CD4-positive, alpha-beta T cell treated with Interleukin-4 for 1 hour (primary cell): ENCODE measurements at places on chromosomes 1 and 21.

DNA sequence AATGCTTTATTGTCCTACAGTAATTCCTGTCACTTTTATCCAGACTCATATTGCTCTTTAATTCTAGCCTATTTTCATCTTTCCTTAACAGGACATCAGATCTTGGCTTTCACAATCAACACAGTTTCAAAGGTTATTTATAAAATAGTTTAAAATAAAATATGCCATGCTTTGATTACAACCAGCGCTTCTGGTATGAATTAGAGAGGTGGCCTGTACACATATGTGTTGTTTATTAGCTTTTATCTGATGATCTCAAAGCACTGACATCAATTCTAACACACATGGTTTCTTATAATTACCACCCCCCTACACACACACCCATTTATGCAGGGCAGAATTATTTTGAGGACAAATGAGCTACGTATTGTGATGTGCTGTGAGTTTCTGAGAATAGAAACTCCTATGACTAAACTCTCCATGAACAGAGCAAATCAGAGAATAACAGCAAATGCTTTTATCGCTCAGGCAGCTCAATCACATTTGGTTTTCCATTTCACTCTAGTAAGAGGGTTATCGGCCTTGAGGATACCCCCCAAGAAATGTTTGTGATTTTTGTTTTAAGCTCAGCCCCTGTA, 18.0 kb downstream of the CD247 start:
- no peak for DNase-seq

GRCh38 chr1:225695578-225696337, 42.8 kb upstream of the ENAH start:
- DNase-seq, result no peak

- no peak for DNase-seq
Observed at GRCh38 chr1:222867316-222867715, 52.5 kb downstream of the DISP1 start.

DNA sequence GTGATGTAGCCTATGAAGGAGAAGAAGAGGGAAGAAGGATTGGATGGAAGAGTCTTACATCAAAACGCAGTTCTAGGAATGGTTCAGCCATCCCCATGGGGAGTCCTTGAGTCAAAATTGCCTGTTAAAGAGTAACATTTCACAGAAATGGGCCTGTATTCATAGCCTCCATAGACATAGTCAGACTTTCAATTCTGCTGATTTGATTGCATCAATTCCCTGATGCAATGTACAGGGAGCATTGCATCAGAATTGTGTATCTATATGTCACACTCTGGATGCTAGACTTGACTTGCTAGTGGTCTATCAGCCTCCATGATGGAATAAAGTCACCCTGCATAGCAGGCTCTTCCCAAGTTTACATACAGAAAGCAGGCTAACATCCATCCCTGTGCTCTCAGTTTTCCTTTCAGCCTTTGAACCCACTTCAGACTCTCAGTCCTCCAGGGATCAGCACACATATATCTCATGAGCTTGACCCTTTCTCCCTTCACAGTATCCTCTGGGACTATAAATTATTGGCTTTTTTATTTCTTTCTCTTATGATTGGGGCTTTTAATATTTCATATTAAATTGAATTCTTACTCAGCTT, 1111.7 kb upstream of the B3GALT2 start:
- no peak for DNase-seq

DNA sequence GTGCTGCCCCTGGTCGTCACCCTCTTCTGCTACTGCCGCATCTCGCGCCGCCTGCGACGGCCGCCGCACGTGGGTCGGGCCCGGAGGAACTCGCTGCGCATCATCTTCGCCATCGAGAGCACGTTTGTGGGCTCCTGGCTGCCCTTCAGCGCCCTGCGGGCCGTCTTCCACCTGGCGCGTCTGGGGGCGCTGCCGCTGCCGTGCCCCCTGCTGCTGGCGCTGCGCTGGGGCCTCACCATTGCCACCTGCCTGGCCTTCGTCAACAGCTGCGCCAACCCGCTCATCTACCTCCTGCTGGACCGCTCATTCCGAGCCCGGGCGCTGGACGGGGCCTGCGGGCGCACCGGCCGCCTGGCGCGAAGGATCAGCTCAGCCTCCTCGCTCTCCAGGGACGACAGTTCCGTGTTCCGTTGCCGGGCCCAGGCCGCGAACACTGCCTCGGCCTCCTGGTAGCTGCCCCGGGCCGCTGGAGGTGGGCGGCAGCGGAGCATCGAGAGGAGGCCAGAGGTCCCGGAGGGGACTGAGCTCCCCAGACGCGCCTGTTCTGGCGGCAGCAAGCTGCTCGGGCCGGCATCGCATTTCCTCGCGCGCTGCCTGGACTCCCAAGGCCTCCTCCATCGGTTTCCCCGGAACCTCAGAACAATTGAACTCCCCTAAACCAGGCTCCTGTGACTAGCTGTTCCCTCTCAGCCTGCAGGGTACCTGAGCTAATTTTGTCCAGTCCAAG, 1.1 kb downstream of the GPR25 start:
- no peak for DNase-seq

DNA sequence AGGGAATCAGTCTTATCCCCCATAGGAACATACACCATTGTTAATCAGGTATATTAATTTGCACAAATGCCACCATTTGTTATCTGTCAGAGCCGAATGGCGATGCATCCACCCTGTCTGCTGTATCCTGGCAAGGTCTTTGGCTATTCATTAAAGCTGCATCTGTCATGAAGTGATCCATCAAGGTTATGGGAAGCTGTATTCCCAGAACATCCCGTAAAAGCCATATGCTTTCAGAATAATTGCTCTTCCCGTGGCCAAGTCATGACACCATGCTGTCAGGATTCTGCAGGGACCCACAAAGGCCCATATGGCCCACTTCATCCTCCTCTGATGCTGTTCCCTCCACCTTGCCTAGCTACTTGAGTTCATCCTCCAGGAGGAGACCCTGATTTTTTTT, 103.9 kb downstream of the RAVER2 start:
- no peak for DNase-seq

GRCh38 chr1:4108331-4108730, 208.3 kb upstream of the C1orf174 start:
- no peak for DNase-seq

DNA sequence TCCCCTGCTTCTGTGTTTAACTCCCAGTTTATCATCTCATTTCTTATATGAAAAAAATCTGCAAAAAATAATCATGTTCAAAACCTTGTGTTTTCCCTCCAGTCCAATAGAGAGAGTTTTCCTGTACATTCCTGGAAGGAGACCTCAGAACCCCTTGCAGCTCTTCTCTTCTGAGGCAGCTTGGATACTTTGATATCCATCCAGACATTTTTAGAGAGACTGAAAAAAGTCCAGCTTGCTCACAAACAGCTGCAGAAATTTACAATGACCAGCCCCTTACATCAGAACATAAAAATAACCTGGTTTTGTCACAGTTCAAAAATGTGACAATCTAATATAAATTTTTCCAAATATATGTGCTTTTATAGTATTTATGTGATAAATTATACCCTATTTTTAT, 73.3 kb upstream of the C1orf115 start:
- DNase-seq, result no peak

GRCh38 chr1:199995096-199995685, 32.3 kb upstream of the NR5A2 start:
- no peak for DNase-seq

GRCh38 chr1:54835970-54836369, 34.8 kb upstream of the TTC22 start:
- DNase-seq, result no peak

DNA sequence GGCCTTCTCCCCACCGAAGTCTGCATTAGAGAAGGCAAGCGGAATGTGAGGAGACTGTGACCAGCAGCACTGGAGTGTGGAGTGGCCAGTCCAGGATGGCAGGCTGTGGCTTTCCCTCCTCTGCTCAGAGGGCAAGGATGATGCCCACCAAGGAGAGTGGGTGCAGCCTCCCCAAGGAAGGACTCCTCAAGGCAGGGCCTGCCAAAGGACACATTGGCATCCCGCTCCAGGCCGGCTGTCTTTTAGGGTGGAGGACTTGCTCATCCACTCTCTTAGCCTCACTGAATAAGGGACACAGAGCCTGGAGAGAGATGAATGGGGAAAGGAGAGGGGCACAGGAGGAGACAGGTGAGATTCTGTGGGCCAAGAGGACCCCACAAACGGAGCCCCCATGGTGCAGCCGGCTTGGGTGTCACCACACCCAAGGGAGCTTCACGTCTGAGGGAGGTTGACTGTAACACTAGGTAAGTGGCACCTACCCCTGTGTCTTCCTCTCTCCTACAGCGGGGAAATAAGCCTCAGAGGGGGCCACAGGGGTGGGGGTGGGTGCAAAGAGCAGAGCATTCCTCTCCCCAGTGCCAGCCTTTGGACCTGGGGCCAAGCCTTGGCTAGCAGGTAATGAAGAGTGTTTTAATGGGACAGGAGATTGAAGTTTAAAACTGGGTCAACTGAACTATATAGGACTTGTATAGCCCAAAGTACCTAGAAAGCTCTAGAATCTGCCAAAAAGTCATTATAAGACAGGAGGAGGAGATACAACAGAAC, 4.2 kb upstream of the NES start:
- no peak for DNase-seq

DNA sequence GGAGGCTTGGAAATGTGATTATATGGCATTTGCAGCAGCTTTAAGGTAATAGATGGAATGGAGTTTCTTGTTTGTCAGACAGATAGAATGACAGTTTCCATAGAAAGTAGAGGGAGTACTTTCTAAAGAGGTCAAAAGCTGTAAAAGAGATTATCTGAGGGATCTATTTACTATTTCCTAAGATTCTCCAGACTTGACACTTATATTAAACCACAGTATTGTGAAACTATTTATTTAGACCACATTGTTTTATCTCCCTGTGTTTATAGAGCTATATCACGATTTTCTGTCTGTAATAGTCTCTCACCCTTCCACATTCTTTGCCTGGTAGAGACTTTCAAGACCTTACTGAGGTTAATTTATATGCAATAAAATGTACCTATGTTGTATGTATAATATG, 66.7 kb downstream of the MAN1A2 start:
- DNase-seq, result no peak

DNA sequence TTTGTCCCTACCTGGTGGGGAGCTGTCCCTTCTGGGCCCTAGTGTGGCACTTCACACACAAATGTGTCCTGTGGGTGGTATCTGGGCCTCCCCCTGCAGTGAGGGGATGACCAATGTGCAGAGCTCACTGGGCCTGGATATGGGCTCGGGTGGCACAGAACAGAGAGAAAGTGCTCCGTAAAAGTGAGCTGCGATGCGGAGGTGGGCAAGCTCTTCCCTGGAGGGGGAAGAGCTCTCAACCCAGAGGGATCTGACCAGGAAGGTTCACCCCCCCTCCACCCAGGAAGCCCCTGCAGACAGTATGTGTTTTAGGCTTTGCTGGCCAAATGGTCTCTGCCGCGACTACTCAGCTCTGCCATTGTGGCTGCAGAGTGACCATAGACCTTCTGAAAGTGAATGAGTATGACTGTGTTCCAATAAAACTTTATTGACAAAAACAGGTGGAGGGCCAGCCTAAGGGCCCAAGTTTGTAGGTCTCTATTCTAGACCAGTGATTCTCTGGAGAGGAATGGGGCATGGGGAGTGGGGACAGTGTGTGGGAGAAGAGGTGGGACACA, 8.6 kb upstream of the ITGB2 start:
- no peak for DNase-seq

DNA sequence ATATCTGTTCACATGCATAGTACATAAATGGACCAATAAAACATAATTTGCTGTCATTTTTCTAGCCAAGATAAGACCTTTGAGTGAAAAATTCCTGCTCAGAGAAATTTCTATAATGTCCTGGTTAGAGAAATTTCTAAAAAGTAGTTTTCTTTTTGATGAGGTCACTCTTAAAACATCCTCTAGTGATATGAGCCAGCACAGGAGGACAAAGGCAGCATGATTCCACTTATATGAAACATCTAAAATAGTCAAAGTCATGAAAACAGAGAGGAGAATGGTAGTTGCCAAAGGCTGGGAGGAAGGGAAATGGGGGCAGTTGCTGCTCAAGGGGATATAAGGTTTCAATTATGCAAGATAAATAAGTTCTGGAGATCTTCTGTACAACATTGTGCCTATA, 239.4 kb downstream of the BACH1 start:
- no peak for DNase-seq

GRCh38 chr21:25822981-25823380, 88.2 kb downstream of the GABPA start:
- no peak for DNase-seq

GRCh38 chr1:19918057-19918456, 5.4 kb downstream of the PLA2G2E start:
- peak; percentile 77 for DNase-seq

DNA sequence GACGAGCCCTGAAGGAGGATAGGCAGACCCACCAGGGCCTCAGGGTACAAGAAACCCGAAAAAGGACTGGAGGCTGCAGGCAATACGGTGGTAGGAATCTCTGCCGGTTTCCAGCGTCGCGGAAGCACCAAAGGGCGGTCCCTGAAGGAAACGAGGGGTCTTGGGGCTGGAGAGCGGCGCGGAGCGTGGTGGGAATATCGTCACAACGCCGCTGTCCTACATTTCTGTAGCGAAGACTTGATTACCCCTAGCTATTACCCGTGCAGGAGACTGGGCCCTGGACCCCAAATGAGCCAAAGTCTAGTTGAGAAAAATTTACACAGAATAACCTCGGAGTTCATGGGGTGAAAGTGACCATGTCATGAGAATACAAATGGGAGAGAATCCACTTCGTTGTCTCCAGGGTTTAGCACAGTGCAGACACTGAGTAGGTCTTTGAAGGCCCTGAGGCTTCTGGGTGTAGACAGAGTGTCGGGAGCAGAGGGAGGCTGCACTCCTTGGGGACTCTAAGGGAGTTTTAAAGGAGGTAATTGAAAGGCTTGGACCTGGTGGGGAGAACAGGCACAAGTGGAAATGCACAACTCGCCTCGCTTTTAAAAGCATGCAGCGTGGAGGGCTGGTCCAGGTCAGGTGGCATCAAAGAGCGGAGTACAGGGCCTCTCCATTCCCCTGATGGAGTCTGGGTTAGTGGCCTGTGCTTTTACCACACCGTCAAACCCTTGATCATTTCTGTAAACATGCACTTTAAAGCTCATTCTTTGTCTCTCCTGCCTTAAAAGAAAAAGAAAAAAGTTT, 1.5 kb downstream of the ATP1A1 start:
- DNase-seq, result peak; percentile 50

DNA sequence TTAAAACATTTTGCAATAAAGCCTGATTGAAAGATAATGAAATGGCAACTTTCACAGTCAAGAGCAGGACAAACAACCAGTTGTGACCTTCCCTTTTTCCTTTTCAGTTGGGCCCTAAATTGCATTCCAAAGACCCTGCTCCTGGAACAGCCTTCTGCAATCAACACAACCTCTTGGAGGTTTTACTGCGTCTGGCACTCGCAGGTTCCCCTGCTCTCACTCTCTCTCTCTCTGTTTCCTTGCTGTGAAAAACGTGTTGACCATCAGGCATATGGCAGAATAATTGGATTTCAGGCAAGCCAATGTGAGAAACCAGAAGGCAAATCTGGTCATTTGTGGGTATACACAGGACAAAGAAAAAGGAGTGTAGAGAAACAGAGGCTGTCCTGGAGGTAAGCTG, 23.2 kb downstream of the SLC44A5 start:
- no peak for DNase-seq
